Activated CD4-positive, CD25-positive, alpha-beta regulatory T cell (primary cell): ENCODE measurements at places on chromosomes 4 and X.
A peak's percentile ranks its signal among the peaks of the same experiment; 100 is the strongest.

DNA sequence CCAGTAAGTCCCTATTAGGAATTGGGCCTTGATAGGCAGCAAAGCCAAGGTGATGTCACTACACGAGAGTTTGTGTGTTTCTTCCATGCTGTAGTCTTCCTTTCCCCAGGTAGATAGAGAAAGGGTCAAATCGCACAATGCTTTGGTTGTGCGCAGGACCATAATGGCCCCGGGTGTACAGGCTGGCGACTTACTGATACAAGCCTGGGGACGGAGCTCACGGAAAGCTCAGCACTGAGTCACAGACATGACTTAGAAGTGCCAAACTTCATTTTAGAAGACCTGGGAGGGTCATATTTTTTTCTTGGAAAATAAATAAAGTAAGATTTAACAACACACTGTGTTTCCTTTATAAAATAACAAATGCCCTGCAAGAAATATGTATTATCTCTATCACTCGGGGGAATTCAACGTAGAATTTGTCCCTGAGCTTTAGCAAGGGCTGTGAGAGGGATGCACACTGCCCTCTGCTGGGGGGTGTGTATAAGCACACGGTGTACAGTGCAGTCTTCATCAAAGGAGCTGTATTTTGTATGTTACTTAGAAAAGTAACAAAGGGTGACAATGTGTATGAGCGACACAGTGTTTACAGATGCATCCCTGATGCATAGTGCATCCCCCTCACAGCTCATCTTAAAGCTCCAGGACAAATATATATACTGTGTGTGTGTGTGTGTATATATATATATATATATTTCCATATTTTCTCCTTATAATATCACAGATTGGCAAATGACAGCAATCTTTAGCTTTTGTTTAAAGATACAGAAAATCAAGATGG lies 254.5 kb upstream of the VEGFC start:
- peak; percentile 7 for DNase-seq

DNA sequence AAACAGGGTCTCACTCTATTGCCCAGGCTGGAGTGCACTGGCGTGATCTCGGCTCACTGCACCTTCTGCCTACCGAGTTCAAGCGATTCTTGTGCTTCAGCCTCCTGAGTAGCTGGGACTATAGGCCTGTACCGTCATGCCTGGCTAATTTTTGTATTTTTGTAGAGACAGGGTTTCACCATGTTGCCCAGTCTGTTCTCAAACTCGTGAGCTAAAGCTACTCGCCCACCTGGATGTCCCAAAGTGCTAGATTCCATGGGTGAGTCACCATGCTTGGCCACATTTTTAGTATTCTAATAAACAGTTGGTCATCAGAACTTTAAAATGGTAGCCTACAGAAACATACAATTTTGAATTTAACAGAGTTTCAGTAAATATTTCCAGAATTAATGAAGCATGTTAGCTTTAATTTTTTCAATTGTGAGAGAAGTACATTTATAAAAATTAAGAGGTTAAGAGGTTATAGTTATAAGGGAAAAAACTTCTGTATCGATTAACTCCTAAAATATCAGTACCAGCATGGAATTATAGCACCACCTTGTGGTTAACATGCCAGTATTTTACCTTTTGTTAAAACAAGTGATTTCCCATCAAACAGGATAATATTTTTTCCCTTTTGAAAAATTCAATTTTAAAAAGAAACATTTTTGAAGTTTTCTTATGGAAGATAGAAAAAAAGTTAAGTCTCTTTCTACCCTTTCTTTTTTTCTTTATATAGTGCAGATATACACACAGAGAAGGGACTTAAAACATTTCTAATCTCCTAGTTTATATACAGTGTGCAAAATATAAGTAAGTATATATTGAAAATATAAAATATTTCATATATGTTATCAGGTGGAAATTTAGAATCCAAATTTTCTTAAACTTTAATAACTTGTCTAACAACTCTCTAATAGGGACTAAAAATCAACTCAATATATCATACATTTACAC lies 35.4 kb downstream of the CEP44 start:
- no peak for DNase-seq

- DNase-seq = no peak
Measured at GRCh38 chr4:156939139-156939538, 32.5 kb downstream of the PDGFC start.

DNA sequence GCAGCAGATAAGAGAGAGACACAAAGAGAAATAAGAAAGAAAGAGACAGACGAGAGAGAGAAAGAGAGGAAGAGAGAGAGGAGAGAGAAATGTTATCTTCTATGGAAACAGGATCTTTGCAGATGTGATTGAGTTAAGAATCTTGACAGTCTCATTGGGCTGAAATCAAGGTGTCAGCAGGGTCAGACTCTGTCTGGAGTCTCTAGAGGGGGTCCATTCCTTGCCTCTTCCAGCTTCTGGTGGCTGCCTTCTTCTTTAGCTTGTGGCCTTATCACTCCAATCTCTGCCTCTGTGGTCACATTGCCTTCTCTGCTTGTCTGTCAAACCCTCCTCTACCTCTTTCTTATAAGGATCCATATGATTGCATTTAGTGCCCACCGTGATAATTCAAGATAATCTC lies 21.8 kb upstream of the GRPR start:
- DNase-seq = no peak

DNA sequence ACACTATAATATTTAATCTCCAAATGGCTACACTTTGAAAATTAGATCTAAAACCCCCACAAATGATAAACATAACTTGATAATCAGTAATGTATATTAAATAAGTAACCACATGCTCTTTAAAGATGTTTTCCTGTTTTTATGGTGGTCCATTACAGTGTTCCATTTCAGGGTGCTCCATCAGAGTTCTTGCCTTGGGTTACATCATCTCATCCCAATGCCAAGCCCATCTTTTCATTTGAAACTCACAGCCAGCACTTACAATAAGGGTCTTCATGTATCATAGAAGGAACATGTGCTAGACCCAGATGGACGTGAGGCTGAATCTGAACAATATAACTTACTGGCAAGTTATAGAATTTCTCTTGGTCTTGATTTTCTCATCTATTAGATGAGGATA lies 10.5 kb upstream of the PAQR3 start:
- no peak for DNase-seq

- DNase-seq = no peak
Measured at GRCh38 chr4:160709026-160709425, 1454.8 kb downstream of the FSTL5 start.

DNA sequence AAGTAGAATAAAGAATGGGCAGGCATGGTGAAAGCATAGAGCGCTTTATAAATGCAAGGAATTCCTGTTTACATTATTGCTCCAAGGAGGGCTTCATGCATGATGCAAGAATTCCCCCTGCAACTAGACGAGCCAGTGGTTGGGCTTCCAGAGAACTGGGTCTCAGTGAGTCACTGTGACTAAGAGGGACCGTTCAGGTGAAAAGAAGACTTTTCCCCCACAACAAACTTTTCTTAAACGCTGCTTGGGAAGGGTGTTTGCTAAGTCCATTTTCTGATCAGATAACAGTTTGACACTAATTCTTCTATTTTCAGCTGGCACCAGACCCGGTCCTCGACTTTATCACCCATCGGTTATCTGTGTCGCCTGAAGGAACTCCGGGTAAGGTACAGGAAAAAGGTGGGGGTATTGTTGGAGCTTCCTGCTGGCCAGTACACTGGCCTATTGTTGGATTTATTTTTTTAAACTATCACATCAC lies 40.1 kb downstream of the LDB2 start:
- DNase-seq = no peak
